Choroid plexus epithelial cell (primary cell): ENCODE measurements at places on chromosomes 1 and 21.

DNA sequence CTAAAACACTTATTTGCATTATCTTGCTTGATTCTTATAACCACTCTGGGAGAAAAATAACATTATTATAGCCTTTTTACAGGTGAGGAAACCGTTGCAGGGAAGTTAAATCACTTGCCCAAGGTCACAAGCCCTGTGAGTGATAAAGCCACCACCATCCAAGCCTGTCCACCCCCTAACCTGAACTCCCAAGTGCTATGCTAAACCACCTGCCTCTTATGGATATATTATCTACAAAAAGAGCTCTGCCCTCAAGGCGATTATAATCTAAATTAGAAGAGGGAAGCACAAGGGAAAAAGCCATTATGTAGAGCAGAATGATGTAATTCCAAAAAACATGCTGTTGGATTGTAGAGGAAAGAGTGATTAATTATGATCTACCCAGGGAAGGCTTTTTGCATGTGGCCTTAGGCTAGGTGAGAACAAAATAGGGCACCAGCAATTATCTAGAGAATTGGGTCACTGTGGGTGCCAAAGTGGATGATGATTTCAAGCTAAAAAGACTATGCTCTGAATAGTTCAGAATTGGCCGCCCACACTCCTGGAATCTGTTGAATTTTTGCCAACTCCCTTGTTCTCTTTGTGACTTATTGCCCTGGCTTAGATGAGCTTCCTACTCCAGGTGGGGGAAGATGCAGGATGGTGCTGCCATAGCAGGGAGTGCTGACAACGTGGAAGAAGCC is 205.3 kb downstream of the FGGY start:
- no peak for DNase-seq

- DNase-seq, result no peak
Observed at GRCh38 chr1:35748326-35748725, 21.5 kb downstream of the CLSPN start.

DNA sequence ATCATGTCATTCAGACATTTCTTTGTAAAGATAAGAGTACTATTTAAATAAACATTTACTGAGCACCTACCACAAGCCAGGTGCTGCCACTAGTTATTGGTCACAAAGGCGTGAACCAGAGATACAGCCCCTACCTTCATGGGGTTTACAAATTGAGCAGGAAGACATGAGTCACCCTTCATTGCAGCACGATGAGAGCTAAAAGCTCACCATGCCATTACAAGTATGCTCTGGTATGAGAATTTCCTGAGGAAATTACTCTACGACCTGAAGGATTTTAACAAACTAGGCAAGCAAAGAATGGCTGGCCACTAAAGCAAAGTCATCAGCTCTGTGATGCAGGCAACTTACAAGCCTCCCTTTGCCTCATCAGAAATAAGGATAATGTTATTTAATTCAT is 346.8 kb downstream of the BRINP2 start:
- DNase-seq, result peak; percentile 35

DNA sequence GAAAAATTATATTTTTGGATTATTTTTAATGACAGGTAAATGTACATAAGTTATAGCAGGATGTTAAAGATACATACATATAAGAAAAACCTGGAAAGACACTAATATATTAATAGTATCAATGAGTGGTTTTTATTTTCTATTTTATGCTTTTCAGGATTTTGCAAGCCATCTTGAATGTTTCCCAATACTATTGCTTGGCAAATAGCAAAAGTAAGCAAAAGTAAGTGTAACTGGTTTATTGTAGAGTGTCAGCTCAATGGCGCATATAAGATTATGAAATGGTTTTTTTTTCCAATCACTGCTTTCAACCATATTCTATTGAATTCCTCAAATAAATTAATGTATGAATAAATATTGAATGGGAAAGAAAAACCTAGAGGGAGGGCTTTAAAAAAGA is 36.4 kb downstream of the ZNF684 start:
- DNase-seq, result no peak

DNA sequence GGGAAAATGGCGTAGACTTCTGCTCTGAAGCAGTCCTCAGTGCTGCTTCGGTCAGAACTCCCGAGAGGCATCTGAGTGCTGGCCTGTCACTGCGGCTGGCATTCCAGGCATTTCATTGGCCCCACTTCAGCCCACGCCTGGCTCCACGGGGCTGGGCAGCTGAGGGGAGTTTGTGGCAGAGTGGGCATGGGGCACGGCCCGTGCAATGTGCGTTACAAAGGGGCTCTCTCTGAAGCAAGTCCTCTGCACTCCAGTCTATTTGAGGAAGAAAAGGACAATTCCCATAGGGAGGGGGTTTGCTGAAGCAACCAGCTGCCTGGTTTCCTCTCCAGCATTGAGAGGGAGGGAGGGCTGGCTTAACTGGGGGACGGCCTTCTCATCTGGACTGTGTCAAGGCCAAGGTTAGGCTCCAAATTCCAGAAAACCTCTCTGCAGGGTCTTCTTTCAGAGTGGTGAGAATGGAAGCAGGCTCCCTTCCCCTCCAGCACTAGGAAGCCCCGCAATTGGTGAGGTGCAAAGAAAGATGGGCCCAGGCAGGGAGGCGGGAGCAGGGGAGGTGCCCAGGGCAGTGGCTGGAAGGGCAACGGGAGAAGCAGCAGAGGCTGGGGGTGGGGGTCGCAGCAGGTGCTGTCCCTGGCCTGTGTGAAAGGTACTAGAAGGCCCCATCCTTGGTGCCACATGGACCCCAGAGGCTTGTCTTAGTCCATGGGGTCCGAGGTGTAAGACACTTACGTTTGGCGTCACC is 21.1 kb upstream of the GPR157 start:
- no peak for DNase-seq

DNA sequence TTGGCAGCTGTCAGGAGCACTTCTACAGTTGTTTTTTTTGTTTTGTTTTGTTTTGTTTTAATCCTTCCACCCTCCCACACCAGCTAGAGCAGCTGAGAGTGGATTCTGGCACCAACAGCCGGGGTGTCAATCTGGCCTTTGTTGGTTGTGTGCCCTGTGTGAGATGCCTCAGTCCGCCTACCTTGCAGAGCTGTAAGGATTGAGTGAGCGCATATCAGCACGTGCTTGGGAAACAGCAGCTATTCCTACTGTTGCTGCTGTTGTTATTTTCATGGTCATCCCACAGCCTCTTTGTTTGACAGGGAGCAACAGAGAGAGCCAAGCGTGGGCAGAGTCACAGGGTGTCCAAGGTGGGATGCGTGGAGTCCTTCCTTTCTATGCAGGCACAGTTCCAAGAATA is 50.4 kb downstream of the PGBD5 start:
- no peak for DNase-seq

- DNase-seq, result no peak
Observed at GRCh38 chr1:35856964-35857363, 26.0 kb upstream of the AGO1 start.

- DNase-seq, result peak; percentile 62
Observed at GRCh38 chr1:78032996-78033796, 12.6 kb upstream of the GIPC2 start.

DNA sequence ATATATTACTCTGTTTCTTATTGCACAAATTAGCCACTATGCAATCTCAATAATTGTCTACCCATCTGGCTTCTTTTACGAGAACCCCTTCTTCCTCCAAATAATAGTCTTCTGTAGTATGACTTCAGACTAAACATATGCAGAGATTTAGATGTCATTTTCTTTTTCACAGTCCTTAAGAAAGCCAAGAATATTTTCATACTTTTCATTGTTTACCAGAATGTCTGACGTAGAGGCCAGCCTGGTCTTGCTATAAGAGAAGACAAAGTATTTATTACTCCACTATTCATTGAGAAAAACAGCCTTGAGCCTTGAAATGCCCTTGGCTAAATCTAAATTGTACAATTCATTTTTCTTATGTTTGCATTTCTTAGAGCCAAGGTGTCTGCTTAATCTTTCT is 714.9 kb upstream of the CXADR start:
- DNase-seq, result no peak

DNA sequence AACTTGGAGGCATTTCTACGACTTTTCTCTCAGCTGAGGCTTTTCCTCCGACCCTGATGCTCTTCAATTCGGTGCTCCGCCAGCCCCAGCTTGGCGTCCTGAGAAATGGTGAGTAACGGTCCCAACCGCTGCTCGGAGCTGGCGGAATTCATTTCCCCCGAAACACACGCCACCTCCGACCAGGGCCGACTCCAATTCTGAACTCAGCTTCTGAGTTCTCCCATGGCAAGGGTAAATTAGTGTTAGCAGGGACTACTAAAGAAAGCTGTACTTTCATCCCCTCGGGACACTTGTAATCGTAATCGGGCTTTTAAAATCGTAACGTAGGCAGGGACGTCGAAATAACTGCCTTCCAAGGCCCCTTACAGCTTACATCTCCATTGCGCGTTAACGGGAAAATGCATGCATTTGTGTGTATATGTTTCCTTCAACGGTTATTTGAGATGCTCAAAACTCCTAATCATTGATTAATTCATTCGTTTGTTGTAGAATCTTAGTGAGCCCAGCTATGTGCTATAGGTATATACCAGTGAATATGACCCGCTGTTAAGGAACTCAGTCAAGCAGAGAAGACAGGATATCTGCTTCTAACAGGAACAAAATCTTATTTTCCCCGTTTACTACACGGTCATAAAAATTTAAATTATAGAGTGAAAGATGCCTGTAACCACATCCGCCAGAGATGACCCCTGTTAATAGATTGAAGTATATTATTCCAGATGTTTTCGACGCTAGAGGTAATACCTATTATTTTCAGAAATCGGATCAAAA is 472 bp downstream of the DTL start:
- DNase-seq, result no peak

DNA sequence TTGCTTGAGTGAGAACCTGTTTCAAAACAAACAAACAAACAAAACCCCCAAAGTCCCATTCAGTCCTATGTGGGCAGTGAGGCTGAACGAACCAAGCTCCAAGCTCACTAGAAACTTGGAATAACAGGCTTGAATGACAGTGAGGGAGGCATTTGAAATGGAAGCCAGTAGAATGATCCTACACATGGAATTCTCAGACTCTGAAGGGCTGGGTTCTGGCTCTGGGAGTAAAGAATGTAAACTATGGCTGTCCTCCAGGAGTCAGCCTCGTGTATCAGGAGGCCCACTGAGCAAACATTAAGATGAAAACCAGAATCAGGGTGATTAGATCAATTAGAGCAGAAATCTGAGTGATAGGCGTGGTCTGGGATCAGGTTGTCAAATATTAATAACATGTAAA is 14.9 kb downstream of the PCP4L1 start:
- DNase-seq, result peak; percentile 21

GRCh38 chr1:8641377-8641997 is 176.0 kb downstream of the RERE start:
- DNase-seq, result no peak

GRCh38 chr1:155139895-155140629 is at the start of gene DPM3:
TSS of gene DPM3 (minus strand) at chr1:155140531. CDS start at chr1:155140240, 291 bp downstream.
- peak; percentile 80 for DNase-seq

DNA sequence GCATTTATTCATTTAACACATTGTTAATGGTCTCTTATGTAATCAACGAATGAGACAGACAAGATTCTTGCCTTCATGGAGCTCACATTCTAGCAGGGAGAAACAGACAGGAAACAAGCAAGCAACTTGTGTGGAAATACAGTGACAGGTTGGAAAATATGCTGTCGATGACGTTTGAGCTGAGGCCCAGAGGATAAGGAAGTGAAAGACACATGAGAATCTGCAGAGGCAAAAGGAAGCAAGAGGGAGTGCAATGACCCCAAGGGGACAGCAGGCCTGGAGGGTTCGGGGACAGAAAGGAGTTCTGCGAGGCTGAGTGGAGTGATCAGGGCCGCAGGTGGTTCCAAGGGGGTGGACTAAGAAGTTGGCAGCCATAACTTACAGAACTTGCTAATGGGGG is 60.6 kb upstream of the AKT3 start:
- DNase-seq, result no peak

DNA sequence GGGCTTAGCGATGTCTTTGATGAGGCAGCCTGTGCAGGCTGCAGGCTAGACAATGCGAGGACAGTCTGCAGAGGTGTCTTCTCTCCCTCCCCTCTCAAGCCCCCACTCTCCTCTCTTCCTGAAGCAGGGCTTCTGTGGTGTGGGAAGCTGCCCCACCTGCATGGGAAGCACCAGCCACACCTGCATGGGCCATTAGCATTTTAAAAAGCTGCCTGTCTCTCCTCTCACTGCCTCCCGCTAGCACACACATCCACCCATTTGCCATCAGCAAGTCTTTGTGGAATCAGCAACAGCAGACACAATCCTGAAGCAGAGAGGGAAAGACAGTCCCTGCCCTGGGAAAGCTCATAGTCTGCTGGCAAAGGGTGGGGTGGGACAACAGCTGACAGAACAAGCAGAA is 53.1 kb downstream of the NAV1 start:
- DNase-seq, result no peak

- peak; percentile 91 for DNase-seq
Observed at GRCh38 chr1:94068999-94069918, 51.7 kb downstream of the ABCA4 start.

DNA sequence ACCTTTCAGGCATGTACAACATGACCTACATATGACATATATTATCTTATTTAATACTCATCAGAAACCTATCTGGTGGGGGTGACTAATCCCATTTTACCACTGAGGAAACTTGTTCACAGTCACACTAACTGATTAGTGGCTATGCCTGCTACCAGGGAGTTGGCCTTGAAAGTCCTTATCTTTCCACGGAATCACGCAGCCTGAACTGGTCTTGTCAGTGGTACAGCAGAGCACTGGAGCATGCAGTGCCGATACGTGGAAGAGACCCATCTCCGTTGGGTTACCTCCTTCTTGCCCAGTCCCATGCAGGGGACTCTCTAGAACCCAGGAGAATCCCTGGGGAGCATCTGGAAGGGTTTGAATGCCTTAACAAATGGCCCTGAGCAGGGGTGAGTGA is 8.2 kb downstream of the HSD3B1 start:
- DNase-seq, result no peak

DNA sequence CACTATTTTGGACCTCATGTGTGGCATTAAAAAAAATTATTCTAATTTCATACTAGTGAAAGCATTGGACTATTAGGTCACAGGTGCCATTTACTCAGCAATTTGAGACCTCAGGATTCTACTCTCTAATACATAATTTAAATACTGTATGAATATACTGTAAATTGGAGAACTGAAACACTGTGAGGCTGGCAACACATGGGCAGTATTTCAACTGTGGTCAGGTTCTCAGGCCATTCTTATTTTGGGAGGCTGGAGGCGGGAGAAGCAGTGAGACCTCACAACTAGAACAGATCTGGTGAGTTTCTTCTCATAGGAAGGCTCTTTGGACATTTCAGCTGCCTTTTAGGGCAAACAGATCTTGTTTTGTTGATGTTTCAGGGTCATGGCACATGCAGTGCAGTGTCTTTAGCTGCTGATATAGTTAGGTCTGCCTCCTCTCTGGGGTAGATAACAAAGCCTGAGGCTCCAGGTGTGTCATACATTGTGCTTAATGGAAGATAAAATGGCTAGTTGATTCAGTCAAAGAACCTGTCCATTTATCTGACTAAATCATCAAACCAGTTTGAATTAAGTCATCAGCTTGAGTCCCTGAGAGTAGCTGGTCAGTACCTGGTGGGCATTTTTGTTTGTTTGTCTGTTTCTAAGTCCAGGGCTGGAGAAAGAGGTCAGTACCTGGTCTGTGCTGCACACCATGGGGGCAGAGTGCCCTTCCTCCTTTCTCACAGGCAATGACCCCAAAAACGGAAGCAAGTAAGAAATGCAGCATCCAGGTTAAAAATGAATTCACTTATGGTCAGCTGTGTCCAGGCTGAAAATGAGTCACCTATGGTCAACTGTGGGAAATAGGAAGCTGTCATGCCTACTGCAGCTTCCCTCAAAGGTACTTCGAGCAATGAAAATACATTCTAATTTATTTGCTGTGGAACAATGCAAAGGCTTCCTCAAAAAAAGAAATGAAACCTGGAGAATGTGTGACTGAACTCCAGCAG is 216.2 kb downstream of the SDCCAG8 start:
- DNase-seq, result peak; percentile 35
